EL (cell line): ENCODE measurements at places on chromosomes 13 and 19.

GRCh38 chr19:51375504-51376221 is 3.2 kb upstream of the NKG7 start:
- no peak for DNase-seq

DNA sequence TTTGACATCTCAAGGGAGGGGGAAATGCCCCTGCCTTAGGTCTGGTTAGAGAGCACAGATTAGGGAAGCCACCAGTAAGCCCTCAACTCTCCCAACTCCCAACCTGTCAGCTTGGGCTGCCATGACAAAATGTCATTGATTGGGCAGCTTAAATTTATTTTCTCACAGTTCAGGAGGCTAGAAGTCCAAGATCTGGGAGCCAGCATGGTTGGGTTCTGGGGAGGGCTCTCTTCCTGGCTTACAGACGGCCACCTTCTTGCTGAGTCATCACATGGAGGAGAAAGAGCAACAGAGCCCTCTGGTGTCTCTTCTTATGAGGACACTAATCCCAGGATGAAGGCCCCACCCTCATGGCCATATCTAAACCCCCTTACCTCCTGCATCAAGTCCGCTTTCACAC is 24.2 kb downstream of the C19orf12 start:
- peak; percentile 66 for DNase-seq

DNA sequence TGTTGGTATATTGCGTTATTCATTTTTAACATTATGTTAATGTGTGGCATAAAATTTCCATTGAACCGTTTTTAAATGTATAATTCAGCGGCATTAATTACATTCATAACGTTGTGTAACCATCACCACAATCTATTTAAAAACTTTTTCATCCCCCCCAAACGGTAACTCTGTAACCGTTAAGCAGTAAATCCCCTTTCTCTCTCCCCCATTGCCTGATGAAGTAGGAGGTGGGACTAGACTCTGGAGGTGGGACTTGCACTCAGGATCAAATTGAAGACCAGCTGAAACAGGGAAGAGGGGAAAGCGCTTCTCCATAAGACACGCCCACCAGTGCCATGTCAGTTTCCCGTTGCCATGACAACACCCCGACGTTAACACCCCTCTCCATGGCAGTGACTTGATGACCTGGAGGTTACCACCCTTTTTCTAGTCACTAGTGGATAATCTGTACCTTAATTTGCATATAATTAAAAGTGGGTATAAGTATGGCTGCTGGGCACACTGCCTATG is 16.8 kb downstream of the CLEC11A start:
- no peak for DNase-seq

- peak; percentile 23 for DNase-seq
Measured at GRCh38 chr19:42469311-42470235, 26.8 kb upstream of the CXCL17 start.

DNA sequence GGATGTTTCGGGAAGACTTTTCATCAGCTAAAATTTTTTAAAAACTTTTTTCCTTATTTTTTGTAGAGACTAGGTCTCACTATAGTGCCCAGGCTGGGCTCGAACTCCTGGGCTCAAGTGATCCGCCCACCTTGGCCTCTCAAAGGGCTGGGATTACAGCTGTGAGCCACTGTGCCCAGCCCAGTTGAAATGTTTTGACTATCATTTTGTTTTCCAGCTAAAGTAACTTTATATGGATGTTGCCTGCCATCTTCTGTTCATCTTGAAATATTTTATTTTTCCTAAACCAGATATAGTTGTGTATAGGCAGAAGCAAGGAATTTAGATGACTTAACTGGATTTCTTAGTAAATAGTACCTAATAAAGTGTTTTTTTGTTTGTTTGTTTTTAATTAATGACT is 7.0 kb downstream of the CAB39L start:
- peak; percentile 43 for DNase-seq

DNA sequence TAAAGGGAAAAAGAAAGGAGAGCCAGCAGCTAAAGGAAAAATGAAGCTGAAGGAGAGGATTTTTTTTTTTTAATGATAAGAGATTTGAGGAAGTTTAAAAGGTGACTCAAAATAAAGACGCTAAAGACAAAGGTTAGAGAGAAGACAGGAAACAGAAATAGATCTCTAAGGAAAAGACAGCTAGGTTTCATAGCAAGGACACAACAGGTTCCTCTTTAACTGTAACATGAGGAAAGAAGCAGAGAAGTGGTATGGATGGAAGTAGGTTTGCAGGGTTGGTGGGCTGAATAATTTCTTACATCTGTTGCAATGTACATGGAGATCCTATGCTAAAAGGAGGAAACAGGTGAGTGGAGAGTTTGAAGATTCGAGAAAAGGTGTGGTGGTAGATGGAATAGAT is 107.5 kb downstream of the MYCBP2 start:
- no peak for DNase-seq

DNA sequence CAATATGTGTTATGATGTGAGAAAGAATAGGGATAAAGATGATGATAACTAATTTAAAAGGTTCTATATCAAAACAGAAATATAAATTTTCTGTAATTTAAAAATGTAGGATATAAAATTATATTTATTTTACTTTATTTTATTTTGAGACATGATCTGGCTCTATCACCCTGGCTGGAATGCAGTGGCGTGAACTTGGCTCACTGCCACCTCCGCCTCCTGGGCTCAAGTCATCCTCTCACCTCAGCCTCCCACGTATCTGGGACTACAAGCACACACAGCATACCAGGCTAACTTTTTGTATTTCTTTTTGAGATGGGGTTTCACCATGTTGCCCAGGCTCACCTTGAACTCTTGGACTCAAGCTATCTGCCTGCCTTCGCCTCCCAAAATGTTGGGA is 214.9 kb upstream of the SLITRK1 start:
- no peak for DNase-seq

- no peak for DNase-seq
Measured at GRCh38 chr19:38735257-38735686, 9.0 kb downstream of the CAPN12 start.
